ENCODE measurements at places on chromosomes 7 and 10.
A peak's percentile ranks its signal among the peaks of the same experiment; 100 is the strongest.

GRCh38 chr7:676972-677385, 49.5 kb upstream of the DNAAF5 start:
- DNase-seq: no peak

DNA sequence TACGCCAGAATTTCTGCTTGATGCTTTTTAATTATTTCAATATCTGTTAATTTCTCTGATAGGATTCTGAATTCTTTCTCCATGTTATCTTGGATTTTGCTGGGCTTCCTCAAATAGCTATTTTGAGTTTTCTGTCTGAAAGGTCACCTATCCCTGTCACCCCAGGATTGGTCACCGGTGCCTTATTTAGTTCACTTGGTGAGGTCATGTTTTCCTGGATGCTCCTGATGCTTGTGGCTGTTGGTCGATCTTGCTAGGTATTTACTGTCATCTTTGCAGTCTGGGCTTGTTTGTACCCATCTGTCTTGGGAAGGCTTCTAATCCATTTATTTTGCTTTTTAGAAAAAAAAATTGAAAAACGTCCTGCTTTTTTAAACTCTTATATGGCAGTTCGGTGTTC, 11.2 kb upstream of the PRKAR1B start:
- no peak for DNase-seq

DNA sequence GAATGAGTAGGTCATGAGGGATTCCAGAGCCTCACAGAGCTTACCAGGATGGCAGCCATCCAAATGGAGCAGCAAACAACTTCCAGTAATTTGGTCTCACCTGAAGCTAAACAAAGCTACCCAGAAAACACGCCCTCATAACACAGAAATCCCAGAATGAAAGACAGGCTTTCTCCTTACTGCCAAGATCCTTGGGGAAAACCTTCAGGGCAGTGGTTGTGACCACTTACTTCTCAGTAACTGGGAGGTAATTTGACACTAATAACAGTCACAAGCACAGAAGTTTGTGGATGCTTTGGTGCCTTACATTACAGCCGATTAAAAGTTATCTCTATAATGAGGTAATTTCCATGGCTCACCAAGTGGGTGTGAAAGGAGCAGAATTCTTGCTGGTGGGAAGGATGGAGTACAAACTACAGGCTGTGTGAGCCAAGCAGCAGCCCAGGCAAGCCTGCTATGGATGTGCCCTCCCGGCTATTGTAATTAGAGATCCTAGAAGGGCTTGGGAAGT, 10.4 kb downstream of the WDR91 start:
- DNase-seq: no peak

- DNase-seq: no peak
Measured at GRCh38 chr7:115363916-115364315, 442.0 kb downstream of the MDFIC start.

DNA sequence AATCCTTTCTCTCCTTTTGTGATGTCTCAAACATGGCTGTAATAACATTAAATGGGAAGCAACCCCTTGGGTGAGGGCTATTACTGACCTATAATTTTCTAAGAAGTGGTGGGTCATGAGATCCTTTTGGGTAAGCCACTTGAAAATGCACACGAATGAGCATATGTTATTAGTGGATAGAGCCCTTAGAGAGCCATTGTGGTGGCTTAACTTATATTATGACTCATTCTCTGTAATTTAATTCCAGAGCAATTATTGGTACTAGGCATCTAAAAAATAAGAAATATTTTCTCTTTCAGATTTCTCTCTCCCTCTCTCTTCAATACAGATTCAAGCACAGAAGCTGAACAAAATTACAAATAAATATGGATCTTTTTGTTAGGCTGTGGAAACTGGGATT, 1177.4 kb upstream of the PHF14 start:
- DNase-seq: no peak

- no peak for DNase-seq
Measured at GRCh38 chr7:75861636-75862035, 17.2 kb upstream of the RHBDD2 start.

DNA sequence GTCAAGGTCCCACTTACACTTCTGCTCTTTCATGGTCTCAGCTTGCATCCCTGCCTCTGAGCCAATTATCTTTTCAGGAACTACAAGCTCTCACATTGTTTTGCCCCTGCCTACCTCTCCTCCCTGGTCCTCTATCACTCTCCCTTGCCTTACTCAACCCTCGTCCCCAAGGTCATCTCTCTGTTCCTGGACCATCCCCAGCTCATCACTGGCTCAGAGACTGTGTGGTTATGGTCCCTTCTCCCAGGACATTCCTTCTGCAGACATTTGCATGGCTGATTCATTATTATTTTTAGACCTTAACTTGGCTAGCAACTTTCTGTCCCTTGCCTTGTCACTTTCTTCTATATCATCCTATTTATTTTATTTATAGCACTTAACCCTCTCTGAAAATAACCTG, 17.8 kb upstream of the GPAM start:
- DNase-seq: no peak

GRCh38 chr10:89351412-89351779, 23.6 kb downstream of the IFIT3 start:
- no peak for DNase-seq

DNA sequence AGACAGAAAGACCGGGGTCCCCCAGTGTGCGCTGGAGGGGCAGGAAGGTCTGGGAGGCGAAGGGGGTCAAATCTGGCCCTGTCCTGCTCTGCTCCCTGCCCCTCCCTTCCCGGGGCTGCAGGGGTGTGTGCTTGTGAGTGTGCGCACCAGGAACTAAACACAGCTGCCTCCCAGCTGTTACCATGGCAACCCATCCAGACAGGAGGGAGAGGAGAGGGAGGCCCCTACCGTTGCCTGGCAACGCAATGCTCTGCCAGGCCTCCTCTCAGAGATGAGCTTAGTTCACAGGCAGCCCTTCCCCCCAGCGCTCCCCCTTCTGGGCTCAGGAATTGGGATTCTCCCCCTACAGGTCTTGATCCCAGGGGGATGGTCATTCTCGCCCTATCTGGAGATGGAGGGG, 6.1 kb downstream of the NYAP1 start:
- DNase-seq: peak; percentile 69

DNA sequence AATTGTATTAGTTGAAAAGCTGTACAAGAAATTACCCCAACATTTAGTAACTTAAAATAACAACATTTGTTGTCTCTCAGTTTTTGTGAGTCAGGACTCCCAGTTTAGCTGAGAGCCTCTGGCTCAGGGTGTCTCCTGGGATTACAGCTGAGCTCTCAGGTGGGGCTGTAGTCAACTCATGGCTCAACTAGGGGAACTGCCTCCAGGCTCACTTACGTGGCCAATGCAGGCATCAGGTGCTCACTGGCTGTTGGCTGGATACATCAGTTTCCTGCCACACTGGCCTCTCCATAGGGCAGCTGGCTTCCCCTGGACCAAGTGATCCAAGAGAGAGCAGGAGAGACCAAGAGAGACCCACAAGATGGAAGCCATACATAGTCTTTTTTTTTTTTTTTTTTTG, 17.5 kb downstream of the CCNY start:
- DNase-seq: no peak

DNA sequence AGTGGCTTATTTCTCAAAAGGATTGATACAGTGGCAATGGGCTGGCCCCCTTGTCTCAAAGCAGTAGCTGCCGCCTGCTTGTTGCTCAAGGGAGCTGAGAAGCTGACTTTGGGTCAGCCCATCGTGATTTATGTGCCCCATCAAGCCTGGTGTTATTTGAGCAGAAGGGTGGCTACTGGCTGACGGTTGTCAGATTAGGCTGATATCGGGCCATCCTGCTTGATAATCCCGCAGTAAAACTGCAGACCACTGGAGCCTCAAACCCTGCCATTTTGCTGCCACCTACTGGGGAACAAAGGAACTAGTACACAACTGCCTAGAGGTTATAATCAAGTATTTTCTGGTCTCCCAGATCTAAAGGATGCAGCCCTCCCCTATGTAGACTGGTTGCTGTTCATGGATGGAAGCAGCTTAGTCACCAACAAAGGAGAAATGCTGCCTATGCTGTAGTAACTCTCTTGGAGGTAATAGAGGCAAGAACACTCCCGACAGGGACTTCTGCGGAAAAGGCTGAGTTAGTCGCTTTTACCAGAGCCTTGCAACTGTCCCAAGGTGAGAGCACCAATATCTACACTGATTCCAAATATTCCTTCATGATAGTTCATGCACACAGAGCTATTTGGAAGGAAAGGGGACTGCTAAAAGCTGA, 65.9 kb upstream of the ZNF92 start:
- peak; percentile 4 for DNase-seq

DNA sequence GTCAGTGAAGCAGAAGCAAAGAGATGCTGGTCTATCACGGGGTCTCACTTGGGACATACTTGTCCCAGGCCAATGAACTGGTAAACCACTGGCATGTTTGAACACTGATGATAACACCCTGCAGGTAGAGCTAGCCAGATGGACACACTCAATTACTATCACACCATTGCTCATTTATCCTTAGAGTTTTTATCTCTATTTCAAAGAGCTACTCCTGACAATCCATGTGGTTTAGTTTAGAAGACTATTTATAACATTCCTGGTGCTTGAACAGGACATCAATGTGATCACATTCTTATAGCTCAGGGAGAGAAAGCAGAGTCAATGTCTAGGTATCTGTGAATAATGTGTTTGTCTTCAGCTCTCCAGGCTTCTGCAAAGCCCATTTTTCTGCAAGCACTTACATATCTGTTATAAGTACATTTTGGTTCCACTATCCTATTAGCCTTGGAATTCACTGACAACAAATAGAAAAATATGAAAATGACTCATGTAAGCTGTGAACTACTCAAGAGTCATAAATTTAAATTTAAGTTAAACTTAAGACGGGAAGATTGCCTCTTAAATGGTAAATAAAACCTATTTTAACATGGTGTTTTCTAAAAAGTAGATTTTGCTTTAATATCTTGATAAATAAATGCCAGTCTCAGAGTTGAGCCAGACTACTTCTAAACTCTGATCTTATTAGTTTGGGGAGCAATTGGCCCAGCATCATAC, 106.7 kb upstream of the MBL2 start:
- DNase-seq: no peak
